Articular chondrocyte of knee joint (primary cell): ENCODE measurements at places on chromosomes 6 and 20. TPM values are rescaled to one million over a fixed set of nuclear protein-coding genes. Genes with fewer than 3 reads are reported as not detected.

Gene STAU1
- 69.9 and 77.1 TPM in 2 replicates for total RNA-seq

Gene NMBR
- not detected in 2 replicates for total RNA-seq

Gene HTR1B
- 0.22 TPM in 1 of 2 replicates, not detected in the other for total RNA-seq

Gene DEFB113
- total RNA-seq: not detected in 2 replicates

Gene TGM2
- total RNA-seq: 19.2 and 60.4 TPM in 2 replicates

Gene RSPO4
- under 0.01 TPM in 1 of 2 replicates, not detected in the other for total RNA-seq

Gene SLC44A4
- total RNA-seq: 0.22 TPM in 1 of 2 replicates, not detected in the other
